ENCODE measurements at places on chromosomes 16 and 17. TPM values are rescaled to one million over a fixed set of nuclear protein-coding genes. Genes with fewer than 3 reads are reported as not detected.

GRCh38 chr17:2337544-2338314 is 428 bp downstream of the SGSM2 start:
- H3K36me3 ChIP-seq = peaks cover 26% of the 10 kb centered on the region
- DNase-seq = no peak
- H3K27ac ChIP-seq = peak overlapping the region; percentile 71
- peaks cover 16% of the 10 kb centered on the region for H3K4me1 ChIP-seq

DNA sequence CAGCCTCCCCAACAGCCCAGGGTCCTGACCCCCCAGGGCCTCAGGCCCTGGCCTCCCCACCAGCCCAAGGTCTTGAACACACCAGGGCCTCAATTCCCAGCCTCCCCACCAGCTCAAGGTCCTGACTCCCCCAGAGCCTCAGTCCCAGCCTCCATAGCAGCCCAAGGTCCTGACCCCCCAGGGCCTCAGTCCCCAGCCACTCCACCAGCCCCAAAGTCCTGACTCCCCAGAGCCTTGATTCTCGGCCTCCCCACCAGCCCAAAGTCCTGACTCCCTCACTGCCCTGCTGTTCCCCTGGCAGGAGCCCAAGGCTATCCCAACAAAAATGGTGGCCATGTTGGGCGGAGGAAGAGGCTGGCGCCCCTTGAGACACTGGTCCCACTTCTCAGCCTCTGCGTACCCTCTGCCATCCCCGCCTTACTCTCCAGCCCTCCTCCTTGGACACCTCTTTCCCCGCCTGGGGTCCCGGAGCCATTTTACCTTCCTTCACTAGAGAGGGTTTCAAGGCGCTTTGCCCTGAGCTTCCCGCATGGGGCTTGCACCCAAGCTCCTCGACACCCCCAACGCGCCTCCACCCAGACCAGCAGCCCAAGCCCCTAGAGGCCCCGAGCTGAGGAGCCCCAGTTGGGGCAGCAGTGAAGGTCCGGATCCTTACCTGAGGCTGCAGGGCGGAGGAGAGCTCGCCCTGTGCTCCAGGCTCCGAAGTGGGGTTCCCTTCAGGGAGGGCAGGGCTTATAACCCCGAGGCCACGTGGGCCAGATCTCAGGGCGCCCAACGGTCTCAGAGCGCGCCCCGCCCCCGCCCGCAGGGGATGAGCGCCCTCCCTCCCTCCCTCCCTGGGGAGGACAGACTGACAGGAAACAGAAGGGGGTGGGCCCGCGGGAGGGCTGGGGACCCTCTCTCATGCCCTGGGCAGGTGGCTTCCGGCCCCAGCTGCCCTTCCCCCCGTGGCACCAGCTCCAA is 3.5 kb upstream of the TSPOAP1 start:
- no peak overlapping the region for H3K4me3 ChIP-seq
- no peak overlapping the region for H3K27ac ChIP-seq
- DNase-seq = no peak
- no peaks in the 10 kb centered on the region for H3K36me3 ChIP-seq
- H3K4me1 ChIP-seq = no peaks in the 10 kb centered on the region

DNA sequence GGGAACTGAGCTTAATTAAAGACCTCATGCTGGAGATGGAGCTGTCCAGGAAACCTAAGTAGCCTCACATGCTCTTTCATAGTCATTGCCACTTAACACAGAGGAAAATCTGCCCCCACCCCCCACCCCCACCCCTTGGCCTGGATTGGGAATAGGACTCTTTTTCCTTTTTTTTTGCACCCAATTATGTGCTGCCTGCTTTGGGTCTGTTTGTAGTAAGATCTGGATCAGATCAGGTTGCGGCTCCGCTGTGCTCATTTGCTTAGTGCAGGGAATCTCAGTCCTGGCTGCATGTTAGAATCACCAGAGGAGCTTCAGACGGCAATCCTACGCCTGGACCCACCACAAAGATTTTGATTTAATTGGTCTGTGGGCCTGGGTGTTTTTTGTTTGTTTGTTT is 219.0 kb downstream of the UTP18 start:
- H3K36me3 ChIP-seq = no peaks in the 10 kb centered on the region
- H3K27ac ChIP-seq = no peak overlapping the region
- peaks cover 21% of the 10 kb centered on the region for H3K27me3 ChIP-seq
- DNase-seq = no peak

Gene KRTAP2-2
- not detected for total RNA-seq

GRCh38 chr17:19752216-19753050 is 4.3 kb upstream of the ALDH3A1 start:
- H3K27ac ChIP-seq = peak overlapping the region; percentile 75
- DNase-seq = no peak
- H3K4me3 ChIP-seq = no peak overlapping the region

DNA sequence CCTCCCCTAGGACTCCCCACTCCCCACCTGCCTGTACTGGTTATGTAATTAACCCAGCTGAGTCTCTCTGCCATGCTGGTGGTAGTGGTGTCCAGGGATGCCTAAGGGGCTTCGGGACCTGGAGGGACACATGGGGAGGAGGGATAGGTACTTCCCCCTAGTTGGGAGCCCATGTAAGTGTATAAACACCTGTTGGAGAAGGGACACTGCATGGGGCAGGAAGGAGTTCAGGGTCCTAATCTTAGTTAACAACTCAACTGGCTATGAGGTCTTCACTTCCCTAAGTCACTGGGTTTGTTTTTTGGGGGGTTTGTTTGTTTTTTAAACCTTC is 1.3 kb downstream of the RASL10B start:
- no peaks in the 10 kb centered on the region for H3K27me3 ChIP-seq
- DNase-seq = no peak
- H3K27ac ChIP-seq = no peak overlapping the region
- H3K4me1 ChIP-seq = peaks cover 7% of the 10 kb centered on the region
- no peak overlapping the region for H3K4me3 ChIP-seq

Gene OTOP3
- not detected for total RNA-seq

- H3K36me3 ChIP-seq = no peaks in the 10 kb centered on the region
- no peak for DNase-seq
- no peaks in the 10 kb centered on the region for H3K4me1 ChIP-seq
- H3K27me3 ChIP-seq = no peaks in the 10 kb centered on the region
These were observed 96.2 kb downstream of the BANP start for GRCh38 chr16:88047462-88047861.

GRCh38 chr16:15816228-15816627 is 40.6 kb downstream of the MYH11 start:
- H3K36me3 ChIP-seq = no peaks in the 10 kb centered on the region
- no peak for DNase-seq
- H3K27ac ChIP-seq = no peak overlapping the region
- H3K4me1 ChIP-seq = peaks cover 6% of the 10 kb centered on the region
- H3K27me3 ChIP-seq = no peaks in the 10 kb centered on the region
- no peak overlapping the region for H3K4me3 ChIP-seq

Gene CLEC18B
- not detected for total RNA-seq

DNA sequence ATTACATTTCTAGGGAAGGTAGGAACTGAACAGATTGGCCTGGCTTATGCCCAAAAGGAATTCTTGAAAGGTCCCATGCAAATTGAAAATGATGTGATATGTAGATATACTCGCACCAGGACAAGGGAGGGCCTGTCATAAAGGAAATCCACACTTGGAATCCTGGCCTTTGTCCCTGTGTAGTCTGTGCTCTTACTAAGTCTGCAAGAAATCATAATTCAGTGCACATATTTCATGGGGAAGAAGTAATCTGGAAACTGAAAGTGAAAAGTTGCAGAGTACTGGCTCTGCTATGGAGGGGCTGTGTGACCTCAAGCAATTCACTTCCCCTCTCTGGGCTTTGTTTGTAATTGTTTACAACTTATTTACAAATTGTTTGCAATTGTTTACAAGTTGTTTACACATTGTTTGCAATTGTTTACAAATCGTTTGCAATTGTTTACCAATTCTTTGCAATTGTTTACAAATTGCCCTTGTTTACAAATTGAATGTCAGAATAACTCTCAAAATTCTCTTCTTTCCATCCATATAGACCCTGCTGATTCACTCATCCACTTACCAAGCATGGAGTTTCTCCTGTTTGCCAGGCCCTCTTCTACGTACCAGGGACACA is 12.9 kb downstream of the SCNN1G start:
- H3K36me3 ChIP-seq = no peaks in the 10 kb centered on the region
- DNase-seq = no peak
- no peak overlapping the region for H3K4me3 ChIP-seq
- no peaks in the 10 kb centered on the region for H3K27me3 ChIP-seq
- H3K27ac ChIP-seq = no peak overlapping the region

All from Panc1 (cell line).